ENCODE measurements at places on chromosomes 4 and X.

DNA sequence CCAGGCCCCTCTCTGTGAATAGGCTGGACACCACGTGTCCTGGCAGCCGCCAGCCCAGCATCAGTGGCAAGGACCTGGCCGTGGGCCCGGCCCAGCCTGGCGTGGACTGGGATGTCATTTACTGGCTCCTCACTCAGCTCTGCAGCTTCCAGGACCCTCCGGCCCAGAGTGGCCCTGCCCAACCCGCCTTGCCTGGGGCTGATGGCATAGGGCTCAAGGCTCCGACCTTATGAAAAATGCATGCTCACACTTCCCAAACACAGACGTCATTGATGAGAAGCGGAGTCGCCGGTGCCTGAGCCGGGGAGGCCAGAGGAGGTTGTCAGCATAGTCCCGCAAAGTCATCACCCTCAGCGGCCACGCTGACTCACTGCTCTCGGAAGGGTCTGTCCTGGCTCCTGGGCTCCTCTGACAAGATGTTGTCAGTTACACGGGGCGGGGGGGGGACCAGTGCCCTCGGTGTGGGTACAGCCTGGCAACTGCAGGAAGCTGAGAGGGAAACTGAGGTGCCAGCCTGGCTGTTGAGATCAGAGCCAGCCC is 14.3 kb downstream of the CFAP99 start:
- no peak for DNase-seq

GRCh38 chr4:52873861-52874343 is 11.8 kb downstream of the RASL11B start:
- no peak for DNase-seq

DNA sequence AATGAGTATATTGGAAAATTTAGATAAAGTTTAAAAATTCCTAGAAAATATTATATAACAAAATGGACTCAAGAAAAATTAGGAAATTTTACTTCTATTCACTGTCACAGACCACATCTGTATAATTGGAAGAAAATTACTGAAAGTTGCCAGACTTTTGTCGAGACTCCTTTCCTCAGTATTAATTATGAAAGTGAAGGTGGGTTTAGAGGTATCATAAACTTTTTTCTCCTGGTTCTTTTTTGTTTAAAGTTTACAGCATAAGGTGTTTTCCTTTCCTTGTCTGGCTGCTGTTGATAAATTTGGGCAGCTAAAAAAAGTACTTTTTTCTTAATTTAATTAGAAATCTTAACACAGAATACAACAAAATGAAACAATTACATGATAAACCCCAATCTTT is 6.7 kb upstream of the TEX13D start:
- no peak for DNase-seq

DNA sequence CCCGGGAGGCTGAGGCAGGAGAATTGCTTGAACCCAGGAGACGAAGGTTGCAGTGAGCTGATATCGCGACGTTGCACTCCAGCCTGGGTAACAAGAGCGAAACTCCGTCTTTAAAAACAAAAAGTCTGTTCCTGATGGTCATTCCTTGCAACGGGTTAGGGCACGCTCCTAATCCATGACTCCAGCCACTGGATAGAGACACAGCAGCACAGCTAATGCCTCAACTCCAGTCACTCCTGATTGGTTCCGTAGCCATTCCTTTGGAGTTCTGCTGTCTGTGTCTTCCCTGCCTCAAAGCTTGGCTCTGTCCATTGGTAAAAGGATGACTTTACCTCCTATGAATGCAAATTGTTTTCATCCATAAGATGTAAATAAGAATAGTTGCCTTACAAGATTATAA is 44.3 kb upstream of the FAM9A start:
- no peak for DNase-seq

DNA sequence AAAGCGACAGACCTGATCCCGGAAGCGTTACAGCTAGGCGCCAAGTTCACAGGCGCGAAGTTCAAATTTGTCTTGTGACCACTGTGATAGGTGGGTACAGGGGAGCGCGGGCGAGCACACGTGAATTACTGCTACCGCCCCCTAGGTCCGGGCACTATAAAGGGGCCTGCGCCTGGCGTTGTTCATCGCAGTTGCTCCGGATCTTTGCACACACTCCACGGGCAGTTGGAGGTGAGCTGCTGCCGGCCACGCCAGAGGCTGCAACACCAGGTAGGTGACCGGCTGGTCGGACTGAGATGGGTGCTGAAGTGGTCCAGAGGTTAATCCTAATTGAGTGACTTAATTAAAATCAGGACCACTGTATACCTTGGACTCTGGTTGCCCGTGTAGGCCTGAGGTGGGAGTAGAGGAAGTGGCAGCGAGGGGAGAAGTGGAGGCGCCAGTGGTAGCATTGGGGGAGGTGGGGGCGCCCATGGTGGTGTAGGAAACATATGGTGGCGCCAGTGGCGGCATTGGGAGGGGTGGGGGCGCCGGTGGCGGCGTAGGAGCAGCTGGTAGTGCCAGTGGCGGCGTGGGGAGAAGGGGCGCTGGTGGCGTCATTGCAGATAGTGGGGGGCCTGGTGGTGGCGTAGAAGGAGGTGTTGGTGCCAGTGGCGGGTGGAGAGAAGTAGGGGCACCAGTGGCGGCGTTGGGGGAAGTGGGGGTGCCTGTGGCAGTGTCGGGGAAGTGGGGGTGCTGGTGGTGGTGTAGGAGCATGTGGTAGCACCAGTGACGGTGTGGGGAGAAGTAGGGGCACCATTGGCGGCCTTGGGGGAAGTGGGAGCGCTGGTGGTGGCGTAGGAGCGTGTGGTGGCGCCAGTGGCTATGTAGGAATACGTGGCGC is at the start of gene GCNA:
Gene GCNA, plus strand, starts transcription at position 185 of the 883 bp plus-strand sequence. CDS start 2,385 bp downstream, outside the sequence.
- DNase-seq, result no peak

DNA sequence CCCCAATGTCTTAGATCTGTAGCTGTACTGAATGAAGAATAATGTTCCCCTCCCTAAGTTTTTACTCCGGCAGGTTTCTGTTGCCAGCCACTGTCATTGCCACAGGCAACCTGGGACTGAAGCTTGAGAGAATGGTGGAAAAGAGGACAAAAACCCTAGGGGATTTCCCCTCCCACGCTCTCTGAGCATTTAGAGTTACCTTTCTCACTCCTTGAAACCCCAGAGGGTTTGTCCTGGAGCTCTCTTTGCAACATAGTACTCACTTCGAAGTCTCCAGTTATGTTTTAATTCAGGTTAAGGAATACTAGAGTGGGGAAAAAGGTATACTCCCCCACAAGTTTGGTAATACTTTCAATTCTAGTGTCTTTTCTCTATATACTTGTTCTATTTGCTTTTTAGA is 31.5 kb downstream of the F8 start:
- DNase-seq, result no peak

DNA sequence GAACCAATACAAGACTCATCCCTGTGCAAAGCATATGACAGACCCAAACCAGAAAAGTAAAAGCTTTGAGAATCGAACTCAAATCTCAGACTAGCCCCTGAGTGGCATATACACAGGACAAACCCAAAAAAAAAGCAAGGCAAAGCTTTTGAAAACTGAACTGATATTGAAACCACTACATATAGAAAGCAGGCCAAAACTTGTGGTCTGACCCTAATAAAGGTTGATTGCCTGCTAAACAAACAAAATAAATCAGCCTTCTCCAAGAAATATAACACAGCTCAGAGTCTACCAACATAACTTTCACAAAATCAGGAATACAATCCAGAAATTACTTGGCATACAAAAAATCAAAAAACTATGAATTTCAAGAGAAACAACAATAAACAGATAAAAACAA is 40.3 kb downstream of the LRBA start:
- no peak for DNase-seq

DNA sequence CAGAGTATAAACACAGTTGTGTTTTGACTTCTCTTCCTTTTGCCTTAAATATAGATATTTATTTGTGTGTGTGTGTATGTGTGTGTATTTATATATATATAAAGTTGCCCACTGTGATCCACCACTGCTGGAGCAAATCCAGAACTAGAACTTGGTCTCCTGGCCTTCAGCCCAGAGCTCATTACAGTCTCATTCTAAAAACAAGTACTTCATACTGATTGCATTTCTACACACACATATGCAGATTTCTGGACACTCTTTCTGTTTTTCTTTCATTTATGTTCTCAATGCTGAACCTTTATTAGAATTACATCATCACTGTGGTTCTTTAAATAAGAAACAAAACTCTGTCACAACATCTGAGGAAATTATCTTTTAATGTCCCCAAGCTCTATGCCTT is 381 bp downstream of the TXK start:
- DNase-seq, result no peak

- no peak for DNase-seq
Measured at GRCh38 chr4:125728568-125728967, 413.8 kb downstream of the FAT4 start.

DNA sequence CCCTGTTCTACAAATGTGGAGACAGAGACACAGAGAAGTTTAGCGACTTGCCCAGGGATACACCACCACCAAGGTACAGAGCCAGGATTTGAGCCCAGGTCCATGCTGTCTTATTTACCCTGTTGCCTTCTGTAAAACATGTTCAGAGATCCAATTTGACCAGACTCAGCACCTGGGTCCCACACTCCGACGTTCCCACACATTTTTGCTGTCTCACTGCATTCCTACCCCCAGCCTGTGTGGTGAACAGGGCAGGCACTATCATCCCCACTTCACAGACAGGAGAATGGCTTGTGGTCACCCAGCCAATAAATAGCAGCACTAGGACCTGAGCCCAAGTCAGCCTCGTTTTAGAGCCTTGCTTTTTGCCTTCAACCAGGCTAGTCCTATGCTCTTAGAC is 102.8 kb downstream of the PJA1 start:
- no peak for DNase-seq

DNA sequence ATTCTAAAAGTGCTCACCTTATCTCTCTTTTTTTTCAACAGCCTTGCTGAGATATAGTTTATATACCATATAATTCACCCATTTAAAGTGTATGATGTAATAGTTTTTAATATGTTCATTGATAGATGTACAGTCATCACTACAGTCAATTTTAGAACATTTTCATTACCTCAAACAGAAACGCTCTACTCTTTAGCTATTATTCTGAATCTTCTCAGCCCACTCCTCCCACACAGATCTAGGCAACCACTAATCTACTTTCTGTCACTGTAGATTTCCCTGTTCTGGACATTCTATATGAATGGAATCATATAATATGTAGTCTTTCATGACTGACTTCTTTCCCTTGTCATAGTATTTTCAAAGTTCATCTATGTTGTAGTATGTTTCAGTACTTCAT is 22.6 kb downstream of the MND1 start:
- DNase-seq, result no peak

DNA sequence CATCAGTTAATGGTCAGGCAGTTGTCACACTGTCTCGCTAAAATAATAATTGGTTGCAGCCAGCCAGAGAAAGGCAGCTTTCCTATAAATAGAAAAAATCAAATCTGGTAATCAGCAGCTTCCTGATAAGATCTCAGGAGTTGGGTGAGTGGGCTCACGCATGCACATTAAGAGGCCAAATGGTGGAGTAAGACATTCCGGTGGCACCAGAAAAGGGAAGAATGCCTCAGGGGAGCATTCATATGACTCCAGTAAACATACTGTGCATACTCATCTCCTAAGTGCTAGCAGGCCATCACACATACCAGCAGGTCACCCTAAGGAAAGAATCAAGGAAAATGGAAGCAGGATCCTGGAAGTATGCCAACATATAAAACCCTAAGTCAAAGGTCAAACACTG is 40.1 kb downstream of the UGT2B15 start:
- no peak for DNase-seq

GRCh38 chr4:15584785-15585184 is 70.4 kb downstream of the FBXL5 start:
- DNase-seq, result no peak

DNA sequence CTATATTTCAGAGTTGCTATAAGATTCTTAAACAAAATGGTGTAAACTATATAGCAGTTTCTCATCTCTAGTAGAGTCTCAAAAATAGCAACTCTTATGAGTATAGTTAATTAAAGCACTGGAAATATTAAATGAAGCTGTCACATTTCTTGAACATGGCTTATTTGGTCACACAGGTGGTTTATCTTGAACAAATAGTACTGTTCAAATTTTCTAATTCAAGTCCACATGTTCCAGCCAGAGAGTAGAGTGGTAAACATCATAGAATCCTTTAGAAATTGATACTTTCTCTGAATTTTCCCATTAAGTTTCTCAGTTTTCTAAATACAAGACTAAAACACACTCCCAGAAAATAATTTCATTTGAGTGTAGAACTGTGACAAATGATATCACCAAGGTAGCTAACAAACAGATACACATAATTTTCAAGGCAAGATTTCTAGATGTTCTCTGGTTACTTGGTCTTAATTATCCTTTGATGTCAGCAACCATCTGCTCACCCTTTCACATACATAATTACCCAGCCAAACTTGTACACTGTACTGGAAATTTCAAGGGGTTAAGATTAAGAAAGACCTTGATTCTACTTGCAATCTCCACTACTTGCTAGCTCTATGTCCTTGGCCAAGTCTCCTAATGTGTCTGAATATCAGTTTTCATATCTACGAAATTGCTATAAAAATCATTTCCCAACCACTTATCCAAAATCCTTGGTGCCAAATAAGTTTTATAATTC is 24.3 kb upstream of the PAK3 start:
- DNase-seq, result no peak

GRCh38 chr4:123060039-123060770 is 137.8 kb upstream of the NUDT6 start:
- no peak for DNase-seq

- no peak for DNase-seq
Measured at GRCh38 chrX:69299951-69300714, 134.9 kb upstream of the PJA1 start.

GRCh38 chr4:91267543-91267942 is 1036.2 kb upstream of the GRID2 start:
- DNase-seq, result no peak

GRCh38 chr4:48570646-48571220 is 80.7 kb downstream of the ZAR1 start:
- DNase-seq, result no peak

- DNase-seq, result peak; percentile 50
Measured at GRCh38 chr4:8272472-8273428, 3.2 kb downstream of the HTRA3 start.

GRCh38 chrX:10016519-10017132 is 49.5 kb downstream of the CLDN34 start:
- DNase-seq, result no peak

DNA sequence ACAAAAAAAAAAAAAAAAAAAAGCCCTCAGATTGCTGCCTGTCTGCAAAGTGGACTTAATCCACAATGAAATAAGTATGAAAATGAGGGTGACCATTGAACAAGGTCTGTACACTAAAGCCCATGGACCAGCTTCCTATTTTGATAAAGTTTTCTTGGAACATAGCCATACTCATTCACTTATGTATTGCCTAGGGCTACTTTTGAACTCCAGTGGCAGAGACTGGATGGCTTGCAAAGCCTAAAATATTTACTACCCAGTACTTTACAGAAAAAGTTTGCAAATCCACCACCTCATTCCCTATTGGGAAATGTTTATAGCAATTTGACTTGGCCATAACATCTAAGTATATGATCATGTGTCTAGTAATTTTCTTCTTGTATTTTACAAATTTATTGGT is 481.7 kb downstream of the NAF1 start:
- no peak for DNase-seq

GRCh38 chr4:33722254-33722653 is 2522.1 kb downstream of the ARAP2 start:
- DNase-seq, result no peak

Measured in inflammatory macrophage (primary cell).